ENCODE measurements at places on chromosomes 5 and 9.

- DNase-seq: no peak
Observed at GRCh38 chr5:134825212-134825611, 20.6 kb upstream of the C5orf24 start.

GRCh38 chr9:37645903-37646506 lies 4.7 kb upstream of the FRMPD1 start:
- DNase-seq: no peak

- peak; percentile 73 for DNase-seq
Observed at GRCh38 chr5:103450333-103451061, 112.1 kb downstream of the NUDT12 start.

GRCh38 chr5:109570362-109570874 lies 119.3 kb upstream of the MAN2A1 start:
- no peak for DNase-seq

GRCh38 chr5:8561224-8561840 lies 692.4 kb downstream of the MTRR start:
- DNase-seq: no peak

GRCh38 chr9:137032858-137033257 lies 970 bp upstream of the FUT7 start:
- DNase-seq: no peak

DNA sequence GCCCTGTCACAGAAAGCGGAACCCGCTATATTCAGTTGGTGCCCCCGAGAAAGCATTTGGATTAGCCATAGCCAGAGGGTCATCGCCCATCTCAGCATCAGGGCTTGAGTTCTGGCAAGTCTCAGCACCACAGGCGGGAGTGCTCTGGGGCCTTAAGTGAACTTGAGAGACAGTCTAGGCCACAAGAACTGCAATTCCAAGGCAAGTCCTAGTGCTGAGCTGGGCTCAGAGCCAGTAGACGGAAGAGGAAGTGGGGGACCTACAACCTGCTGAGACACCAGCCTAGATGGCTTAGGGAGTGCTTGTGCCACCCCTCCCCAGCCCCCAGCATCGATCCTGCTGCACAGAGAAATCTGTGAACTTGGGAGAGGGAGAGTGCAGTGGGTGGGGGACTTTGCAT lies 594.9 kb downstream of the CCDC171 start:
- DNase-seq: no peak

GRCh38 chr9:84438391-84438790 lies 97.8 kb upstream of the SLC28A3 start:
- DNase-seq: no peak

- DNase-seq: peak; percentile 47
Observed at GRCh38 chr9:19154135-19154612, 26.9 kb upstream of the PLIN2 start.

GRCh38 chr5:56154732-56155484 lies 78.2 kb downstream of the ANKRD55 start:
- no peak for DNase-seq

DNA sequence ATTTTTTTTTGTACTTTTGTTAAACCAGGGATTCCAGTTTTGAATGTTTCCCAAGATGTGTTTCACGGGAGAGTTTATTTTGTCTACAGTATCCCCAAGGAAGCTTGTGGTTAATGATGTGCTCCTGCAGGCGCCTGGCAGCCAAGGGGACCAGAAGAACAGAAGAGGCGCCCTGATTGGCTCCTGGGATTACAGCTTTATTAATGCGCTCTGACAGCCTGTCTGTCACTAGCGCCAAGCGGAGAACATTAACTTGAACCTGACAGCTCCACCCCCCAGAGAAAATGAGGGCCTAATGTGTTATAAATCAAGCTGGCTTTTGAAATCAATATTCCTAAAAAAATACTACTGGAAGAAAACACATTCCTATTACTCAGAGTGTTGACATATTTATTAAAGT lies 5.0 kb upstream of the FBXL7 start:
- DNase-seq: peak; percentile 24

GRCh38 chr5:73158313-73158712 lies 14.7 kb upstream of the TMEM174 start:
- DNase-seq: no peak

DNA sequence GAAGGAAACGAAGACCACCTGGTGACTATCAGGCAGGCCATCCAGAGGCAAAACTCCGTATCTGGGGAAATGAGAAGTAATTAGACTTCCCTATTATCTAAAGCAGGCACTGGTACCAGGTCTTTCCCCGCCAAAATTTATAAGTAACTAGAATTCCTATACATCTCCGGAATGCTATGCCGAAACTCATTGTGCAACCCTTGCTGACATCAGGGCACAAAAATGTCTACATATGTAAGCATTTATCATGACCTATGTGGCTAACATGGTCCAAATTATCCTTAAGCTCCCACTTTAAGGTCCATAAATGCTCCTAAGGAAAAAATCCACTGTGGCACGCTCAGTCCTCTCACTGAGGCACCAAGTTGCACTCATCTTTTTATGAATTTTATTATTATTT lies 17.8 kb downstream of the ACTL7B start:
- no peak for DNase-seq

DNA sequence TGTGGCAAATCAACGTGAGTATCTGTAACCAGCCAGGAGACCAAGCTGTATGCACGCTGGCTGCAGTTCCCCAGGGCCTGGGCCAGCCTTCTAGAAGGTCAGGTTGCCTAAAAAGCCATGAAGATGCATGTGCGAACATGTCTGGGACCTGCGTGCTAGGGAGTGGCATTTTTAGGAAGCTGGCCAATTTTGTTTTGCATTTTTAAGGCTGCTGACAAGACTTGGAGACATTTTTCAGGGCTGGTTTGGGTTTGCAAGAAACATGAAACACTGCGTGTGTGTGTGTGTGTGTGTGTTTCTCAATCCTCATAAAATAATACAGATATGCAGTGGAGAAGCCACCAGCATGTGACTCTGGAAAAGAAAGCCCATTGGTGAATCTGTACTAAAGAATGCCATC lies 5.1 kb downstream of the TGFBI start:
- DNase-seq: peak; percentile 41

DNA sequence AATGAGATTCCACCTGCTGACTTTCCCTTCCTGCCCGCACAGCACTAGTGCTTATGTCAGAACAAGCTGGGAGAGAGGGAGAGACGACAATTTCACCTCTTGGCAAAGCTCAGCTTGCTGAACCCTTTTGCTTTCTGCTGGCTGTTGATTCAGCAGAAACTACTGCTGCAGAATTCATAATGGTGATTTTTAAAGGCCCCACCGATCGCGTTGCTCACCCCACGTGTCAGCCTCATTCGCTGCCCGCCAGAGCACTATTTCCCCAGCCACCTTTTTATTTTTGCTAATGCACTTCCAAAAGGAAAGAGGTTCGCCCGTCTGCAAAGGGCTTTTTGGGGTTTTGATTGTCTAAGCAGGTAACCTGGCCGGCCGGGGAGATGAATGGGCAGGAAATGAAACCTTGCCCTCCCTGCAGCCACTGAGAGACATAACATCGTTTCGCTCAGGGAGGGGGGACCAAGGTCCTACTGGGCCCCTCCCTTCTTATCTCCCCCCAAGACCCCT lies 1.3 kb downstream of the PPP2R2B start:
- no peak for DNase-seq

DNA sequence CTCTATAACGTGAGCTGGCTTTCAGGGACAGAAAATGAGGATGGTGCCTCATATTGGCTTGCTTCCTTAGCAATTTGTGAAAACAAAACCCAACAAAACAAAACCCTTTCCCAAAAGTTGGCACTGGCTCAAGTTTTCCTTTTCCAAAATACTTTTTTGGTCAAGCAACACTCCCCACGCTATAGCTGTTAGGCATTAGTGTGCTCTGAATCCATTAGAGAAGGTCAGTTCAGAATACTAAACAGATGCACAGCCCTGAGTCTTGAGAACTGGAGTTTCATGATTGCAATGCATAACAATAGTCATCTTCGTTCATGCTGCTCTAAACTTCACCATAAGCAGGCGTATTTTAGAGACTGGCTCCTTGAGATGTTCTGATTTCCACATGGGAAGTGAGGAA lies 172.0 kb upstream of the KLF9 start:
- DNase-seq: no peak

DNA sequence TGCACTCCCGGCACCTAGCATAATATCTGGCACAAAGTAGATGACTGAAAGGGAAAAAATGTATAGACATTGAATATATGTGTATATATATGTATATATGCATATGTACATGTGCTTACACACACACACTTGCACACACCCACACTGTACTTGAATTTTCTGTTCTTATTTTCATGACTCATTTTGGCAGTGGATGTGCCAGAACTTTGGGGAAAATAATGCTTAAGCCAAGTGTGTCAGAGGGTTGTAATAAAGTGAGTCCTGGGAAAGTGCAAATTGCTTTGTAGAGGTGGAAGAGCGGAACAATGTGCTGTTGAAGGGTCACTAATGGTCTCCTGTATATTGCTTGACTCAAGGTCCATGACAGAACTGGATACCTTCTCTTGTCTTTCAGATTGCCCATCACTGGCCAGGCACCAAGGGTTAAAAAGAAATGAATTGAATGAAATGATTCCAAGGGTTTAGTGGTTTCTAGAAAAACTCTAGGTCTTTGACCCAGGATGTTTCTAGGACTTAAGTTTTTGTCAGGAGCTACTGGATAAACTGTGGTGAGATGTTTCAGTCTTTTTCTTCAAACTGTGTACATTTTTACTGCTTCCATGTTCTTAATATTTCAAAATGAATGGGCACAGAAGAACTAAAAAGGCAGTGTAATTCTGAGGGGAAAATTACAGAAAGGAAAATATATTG lies 129.9 kb upstream of the MOCS2 start:
- no peak for DNase-seq

GRCh38 chr5:131064669-131065371 lies 100.2 kb downstream of the HINT1 start:
- no peak for DNase-seq

DNA sequence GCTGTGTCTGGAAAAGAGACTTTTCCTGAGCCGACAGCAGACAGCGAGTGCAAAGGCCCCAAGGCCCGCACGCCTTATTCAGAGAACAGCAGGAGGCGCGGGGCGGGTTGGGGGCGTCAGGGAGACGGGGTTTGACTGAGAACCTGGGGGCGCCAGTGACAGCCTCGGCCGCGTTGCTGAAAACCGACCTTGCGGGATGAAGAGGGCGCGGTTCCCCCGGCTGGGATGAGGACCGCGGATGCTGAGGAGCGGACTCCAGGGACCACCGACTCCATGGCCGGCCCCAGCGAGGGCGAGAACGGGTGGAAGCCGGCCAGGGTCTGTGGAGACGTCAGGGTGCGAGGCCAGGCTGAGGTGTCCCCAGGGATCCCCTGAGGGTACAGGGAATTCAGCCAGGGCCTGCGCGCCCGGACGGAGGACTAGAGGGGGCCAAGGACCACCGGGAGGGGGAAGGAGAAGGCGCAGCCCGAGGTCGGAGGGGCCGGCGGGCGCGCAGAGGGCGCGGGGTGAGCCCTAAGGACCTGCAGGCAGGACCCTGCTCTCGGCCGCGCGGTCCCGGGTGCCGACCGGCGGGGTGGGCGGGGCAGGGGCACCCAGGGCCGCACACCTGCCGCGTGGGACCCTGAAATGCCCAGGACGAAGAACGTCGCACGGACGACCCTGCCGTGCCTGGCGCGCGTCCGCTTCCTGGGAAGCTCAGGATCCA lies 837 bp upstream of the AHRR start:
- no peak for DNase-seq

GRCh38 chr9:124040186-124040931 lies 28.8 kb downstream of the LHX2 start:
- DNase-seq: peak; percentile 52

DNA sequence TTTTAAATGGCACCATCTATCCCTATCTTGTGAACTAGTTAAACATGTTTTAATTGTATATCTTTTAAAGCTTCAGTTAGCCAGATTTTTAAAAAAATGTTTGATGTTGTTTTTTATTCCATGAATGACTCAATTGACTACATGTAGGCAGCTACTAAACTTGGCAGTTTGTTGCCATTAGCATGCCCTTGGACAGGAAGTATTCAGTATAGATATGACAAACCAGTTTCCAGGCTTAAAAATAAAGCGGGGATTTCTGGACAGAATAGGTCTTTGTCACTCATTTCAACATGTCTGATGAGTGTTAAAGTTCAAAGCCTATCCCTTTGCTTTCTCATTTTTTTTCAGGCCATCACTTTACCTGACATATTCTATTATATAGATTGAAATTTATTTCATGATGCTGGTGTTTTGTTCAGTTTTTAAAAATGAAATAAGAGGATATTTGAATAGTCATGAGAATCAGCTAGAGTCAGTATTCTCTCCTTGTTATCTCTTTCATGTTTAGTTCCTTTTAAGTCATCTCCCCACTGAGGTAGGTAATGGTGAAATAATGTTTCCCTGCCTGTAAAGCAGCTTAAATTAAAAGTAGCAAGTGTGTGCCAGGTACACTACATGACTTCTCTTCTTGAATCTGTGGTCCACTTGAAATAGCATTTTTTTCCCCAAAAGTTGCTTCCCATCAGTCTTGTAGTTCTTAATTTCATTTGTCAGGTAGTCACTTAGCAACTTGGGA lies 11.9 kb downstream of the TNFAIP8 start:
- no peak for DNase-seq

GRCh38 chr9:36325081-36325828 lies 67.0 kb upstream of the GNE start:
- DNase-seq: no peak

DNA sequence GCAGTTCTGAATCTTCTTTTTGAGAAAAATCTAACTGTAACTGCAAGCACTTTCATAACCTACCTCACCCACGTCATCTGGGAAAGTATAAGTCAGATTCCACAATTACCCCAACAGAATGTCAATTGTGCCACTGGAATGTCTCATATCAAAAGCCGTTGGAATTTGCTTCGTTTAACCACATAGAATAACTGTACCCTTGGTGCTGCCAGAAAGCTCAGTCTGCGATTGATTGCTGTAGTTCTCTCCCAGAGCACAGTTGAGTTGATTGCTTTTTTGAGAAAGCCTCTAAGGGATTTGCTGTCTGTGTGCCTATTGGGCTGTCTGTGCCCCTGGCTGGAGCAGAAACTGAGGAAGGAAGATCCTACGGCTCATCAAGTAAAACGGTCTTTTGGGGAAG lies 583.6 kb downstream of the TMEM38B start:
- no peak for DNase-seq

DNA sequence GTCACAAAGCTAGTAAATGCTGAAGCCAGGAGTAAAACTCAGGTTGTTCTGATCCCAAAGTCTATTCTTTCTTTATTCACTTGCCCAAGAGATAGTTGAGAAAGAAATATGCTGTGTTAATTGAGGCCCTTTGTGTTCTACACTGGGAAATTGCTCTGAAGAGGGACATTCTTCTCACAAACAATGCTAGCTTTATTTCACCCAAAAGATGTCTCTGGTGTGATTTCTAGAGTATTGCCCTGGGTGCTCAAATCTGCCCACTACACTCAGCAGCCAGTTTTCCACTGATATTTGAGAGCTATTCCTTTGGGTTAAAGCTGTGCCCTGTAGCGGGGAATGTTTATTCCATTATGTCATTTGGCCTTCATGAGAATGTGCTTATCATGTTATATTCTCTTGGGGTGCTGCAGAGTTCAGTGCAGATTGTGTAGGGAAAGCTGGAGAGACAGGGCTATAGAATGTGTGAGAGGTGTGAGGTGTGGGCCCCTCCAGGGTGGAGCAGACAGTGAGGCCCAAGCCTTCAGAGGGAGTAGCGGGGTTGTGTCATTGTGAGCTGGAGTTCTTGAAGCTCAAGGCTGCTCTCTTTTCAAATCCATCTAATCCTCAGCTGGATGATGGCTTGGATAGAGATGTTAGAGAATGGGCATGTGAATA lies 21.0 kb upstream of the C5orf63 start:
- no peak for DNase-seq
